Cardiac muscle cell (in vitro differentiated cells and primary cell): ENCODE measurements at places on chromosomes 1 and 21. TPM values are rescaled to one million over a fixed set of nuclear protein-coding genes. Genes with fewer than 3 reads are reported as not detected.

DNA sequence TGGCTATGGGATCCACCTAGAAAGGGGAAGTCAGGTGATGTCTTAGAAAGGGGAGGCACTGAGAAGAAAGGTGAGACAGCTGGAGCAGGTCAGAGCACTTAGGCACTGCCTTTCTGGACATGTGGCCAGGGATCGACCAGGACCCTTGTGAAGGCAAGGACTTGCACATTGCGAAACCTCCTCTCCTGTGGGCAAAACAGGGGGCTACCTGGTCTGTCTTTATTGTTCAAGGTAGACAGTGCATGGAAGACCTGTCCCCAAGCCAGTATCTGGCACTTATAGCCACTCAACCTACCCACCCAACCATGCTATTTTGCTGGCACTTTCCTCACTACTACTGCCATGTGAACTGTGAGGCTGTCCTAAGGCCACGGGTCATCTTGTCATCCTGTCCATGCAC is 67.2 kb downstream of the NAV1 start:
- no peak overlapping the region for H3K27ac ChIP-seq
- no peak overlapping the region for H3K4me3 ChIP-seq
- no peaks in the 10 kb centered on the region for H3K4me1 ChIP-seq

DNA sequence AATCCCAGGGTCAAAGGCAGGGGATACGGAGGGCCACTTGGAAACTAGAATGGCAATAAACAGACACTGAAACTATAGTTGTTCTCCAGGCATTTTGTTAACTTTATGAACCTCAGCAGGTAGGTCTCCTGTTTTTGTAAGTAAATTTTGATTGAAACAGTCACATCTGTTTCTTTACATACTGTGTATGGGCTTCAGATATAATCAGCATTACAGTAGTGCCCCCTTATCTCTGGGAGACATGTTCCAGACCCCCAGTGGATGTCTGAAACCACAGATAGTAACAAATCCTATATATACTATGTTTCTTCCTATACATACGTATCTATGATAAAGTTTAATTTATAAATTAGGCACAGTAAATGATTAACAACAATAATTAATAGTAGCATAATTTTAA is 11.5 kb downstream of the STIL start:
- H3K36me3 ChIP-seq, result peaks cover 22% of the 10 kb centered on the region
- H3K27ac ChIP-seq, result no peak overlapping the region
- no peaks in the 10 kb centered on the region for H3K4me1 ChIP-seq
- no peak for DNase-seq
- H3K4me3 ChIP-seq, result no peak overlapping the region
- no peaks in the 10 kb centered on the region for H3K27me3 ChIP-seq

- no peak for DNase-seq
- H3K36me3 ChIP-seq, result no peaks in the 10 kb centered on the region
- no peak overlapping the region for H3K27ac ChIP-seq
- no peaks in the 10 kb centered on the region for H3K27me3 ChIP-seq
Measured at GRCh38 chr1:8794605-8795004, 22.8 kb downstream of the RERE start.

DNA sequence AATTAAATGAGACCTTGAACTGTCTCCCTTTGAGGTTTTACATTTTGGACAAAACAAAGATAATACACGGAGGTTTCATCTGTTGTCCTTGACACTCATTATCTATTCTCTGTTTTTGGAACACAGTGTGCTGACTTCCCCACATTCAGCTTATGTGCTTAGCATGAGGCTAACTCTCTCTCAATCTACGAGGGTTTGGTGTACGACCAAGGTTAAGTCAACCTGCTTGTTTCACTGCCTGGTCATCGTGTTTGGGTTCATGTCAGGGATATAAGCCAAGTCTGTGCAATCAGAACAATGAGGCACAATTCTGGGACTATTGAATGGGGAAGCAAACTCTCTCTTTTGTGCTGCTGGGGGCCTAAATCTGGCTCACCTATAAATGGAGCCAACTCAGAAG is 328.5 kb upstream of the USP25 start:
- H3K27me3 ChIP-seq, result no peaks in the 10 kb centered on the region
- H3K4me1 ChIP-seq, result peaks cover 6% of the 10 kb centered on the region
- no peak overlapping the region for H3K27ac ChIP-seq
- no peak for DNase-seq
- H3K4me3 ChIP-seq, result no peak overlapping the region
- no peaks in the 10 kb centered on the region for H3K36me3 ChIP-seq

GRCh38 chr1:37098237-37098636 is 63.9 kb upstream of the GRIK3 start:
- no peaks in the 10 kb centered on the region for H3K4me1 ChIP-seq
- H3K27me3 ChIP-seq, result peaks cover 9% of the 10 kb centered on the region
- H3K36me3 ChIP-seq, result no peaks in the 10 kb centered on the region
- no peak for DNase-seq
- H3K27ac ChIP-seq, result no peak overlapping the region

GRCh38 chr1:155809088-155809487 is 47.9 kb downstream of the GON4L start:
- H3K4me1 ChIP-seq, result no peaks in the 10 kb centered on the region
- H3K4me3 ChIP-seq, result no peak overlapping the region
- H3K27me3 ChIP-seq, result no peaks in the 10 kb centered on the region
- no peak overlapping the region for H3K27ac ChIP-seq
- peaks cover 26% of the 10 kb centered on the region for H3K36me3 ChIP-seq

MFSD2A gene
- polyA plus RNA-seq, result 1.0 TPM in 1 of 2 replicates, not detected in the other
